ENCODE measurements at places on chromosomes 4 and X.

DNA sequence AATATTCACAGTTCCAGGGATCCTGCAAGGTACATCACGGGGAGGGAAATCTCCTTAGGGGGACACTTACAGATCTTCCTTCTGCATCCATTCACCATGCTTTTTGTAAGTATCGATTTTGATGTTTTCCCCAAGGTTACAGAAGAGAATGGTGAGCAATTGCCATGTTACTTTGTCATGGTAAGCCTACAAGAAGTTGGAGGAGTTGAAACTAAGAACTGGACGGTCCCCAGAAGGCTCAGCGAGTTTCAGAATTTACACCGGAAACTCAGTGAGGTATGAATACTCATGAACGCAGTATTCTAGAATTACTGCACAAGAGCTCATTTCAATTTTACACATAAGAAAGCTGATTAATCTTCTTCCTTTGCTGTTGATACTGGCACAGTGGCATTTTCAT, 53.9 kb downstream of the LRP2BP start:
- H3K4me3 ChIP-seq, result no peak overlapping the region
- peaks cover 24% of the 10 kb centered on the region for H3K36me3 ChIP-seq
- H3K27ac ChIP-seq, result no peak overlapping the region
- peaks cover 36% of the 10 kb centered on the region for H3K4me1 ChIP-seq
- no peak for DNase-seq
- H3K27me3 ChIP-seq, result no peaks in the 10 kb centered on the region

- H3K36me3 ChIP-seq, result no peaks in the 10 kb centered on the region
- H3K4me1 ChIP-seq, result no peaks in the 10 kb centered on the region
- DNase-seq, result no peak
- H3K27me3 ChIP-seq, result no peaks in the 10 kb centered on the region
Measured at GRCh38 chrX:26334232-26334631, 118.3 kb downstream of the MAGEB5 start.

DNA sequence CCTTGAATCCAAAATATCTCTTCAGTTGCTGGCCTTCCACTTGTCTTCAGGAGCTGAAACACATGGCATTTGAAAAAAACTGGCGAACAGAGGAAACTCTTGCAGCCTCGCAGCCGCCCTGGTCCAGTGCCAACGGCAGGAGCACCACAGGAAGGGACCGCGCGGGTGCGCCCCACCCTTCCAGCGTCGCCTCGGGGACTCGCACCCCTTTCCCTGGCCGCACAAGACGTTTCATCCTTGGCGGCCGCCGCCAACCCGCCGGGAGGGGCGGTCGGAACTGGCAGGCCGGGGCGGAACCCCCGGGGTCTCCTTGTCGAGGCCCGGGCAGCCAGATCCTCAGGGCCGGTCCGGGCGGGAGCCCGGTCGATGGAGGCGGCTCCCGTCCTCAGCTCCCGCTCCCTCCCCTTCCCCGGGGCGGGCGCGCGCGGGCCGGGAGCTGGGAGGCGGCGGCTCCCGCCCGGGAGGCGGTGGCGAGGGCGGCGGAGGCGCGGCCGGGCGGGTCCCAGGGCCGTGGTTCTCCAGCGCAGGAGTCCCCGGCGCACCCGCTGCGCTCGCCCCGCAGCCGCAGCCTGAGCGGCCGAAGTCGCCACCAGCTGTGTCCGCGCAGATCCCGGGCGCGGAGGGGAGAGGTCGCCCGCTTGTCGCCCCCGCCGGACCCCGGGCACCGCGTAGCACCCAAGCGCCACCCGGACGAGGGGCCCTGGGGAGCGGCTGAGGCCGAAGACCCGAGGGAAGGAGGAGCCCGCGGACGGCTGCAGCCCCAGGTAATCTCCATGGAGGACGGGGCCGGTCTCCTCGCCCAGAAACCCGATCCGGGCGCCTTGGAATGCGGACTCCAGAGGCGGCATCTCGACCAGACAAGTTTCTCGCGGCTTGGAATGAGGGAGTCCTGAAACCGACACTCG, 886 bp upstream of the NDST3 start:
- H3K36me3 ChIP-seq, result no peaks in the 10 kb centered on the region
- H3K27me3 ChIP-seq, result peaks cover 47% of the 10 kb centered on the region
- no peak overlapping the region for H3K27ac ChIP-seq
- peak overlapping the region; percentile 60 for H3K4me3 ChIP-seq

DNA sequence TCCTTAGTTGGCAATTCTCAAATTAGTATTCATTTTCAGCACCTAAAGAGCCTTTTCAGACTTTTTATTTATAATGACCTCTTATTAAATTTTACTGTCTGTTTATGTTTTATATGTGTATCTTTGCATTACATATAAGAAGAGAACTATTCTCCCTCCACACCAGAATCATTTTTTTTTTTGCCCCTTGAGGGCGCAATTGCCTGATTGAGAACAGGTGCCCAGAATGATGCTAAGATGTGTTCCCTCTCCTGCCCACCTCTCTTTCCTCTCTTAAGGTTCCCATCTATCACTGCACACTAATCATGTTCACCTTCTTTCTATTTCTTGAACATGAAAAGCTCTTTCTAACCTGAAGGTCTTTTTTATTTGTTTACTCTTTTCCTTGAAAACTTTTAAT, 44.2 kb upstream of the ADAM29 start:
- DNase-seq, result no peak
- H3K36me3 ChIP-seq, result no peaks in the 10 kb centered on the region
- H3K27me3 ChIP-seq, result no peaks in the 10 kb centered on the region
- no peaks in the 10 kb centered on the region for H3K4me1 ChIP-seq
- no peak overlapping the region for H3K27ac ChIP-seq

DNA sequence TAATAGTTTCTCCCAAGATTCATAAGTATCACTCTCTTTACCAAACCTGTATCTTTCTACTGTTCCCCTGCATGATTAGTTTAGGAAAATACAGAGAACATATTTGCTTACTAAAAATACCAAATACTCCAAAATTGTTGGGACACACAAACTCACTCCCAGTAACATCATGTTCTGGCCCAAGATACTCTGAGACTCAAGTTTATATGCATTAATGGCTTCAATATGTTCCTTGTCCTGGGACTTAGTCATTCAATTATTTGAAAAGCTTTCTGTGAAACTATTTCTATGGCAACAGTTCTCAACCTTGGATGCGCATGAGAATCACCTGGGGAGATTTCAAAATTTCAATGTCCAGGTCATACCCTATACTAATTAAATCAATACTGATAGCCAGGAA, 138.9 kb upstream of the PTCHD1 start:
- H3K27me3 ChIP-seq, result no peaks in the 10 kb centered on the region
- H3K36me3 ChIP-seq, result no peaks in the 10 kb centered on the region
- no peak overlapping the region for H3K27ac ChIP-seq
- DNase-seq, result no peak
- H3K4me1 ChIP-seq, result no peaks in the 10 kb centered on the region

DNA sequence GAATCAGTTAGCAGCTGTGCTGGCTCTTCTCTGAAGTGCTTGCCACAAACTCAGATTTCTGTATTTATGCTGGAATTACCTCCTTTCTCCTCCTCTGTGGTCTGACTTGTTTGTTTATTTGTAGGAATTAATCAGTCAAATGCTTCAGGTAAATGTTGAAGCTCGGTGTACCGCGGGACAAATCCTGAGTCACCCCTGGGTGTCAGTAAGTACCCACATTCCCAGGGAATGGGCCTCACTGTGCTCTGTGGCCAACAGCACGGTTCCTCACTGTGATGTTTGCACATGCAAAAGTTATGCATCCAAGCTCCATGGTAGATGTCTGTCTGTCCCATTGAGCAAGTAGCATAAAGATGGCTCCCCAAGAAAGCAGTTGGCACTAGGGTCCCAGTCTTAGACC, 169.9 kb downstream of the DCLK2 start:
- no peaks in the 10 kb centered on the region for H3K4me1 ChIP-seq
- no peak overlapping the region for H3K4me3 ChIP-seq
- DNase-seq, result no peak
- H3K36me3 ChIP-seq, result no peaks in the 10 kb centered on the region
- H3K27ac ChIP-seq, result no peak overlapping the region

- no peak overlapping the region for H3K27ac ChIP-seq
- peaks cover 2% of the 10 kb centered on the region for H3K27me3 ChIP-seq
- no peaks in the 10 kb centered on the region for H3K36me3 ChIP-seq
- no peak overlapping the region for H3K4me3 ChIP-seq
- no peak for DNase-seq
- H3K4me1 ChIP-seq, result no peaks in the 10 kb centered on the region
Measured at GRCh38 chr4:78210694-78211410, 153.7 kb downstream of the FRAS1 start.

DNA sequence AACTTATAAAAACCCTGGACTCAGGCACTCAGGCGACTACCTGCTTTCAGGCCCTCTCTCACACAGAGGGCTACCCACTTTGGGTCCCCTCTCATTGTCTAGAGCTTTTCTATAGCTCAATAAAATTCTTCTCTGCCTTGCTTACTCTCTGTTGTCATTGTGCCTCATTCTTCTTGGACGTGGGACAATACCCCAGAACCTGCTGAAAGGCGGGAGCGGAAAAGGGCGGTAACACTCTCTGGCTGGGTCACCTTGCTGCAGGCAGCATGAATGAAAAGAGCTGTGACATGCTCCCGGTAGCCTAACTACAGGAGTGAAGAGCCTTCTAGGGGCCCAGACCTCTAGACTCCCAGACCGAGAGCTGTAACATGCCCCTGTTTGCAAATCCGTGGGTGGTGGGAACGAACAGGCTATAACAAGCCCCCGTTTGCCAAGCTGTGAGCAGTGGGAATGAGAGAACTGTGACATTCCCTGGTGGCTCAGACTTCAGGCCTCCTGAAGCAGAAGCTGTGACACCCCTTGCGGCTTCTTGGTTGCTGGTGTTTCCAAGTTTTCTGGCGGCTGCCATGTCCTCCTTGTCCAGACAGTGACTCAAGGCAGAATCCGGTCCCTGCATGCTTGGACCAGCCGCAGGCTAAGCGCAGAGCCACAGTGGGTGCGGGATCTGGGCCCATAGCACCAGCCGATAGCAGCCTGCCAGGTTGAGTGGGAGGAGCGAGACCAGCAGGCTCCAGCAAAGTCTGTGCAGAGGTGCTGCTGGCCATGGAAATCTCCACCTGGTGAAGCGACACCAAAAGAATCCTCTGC, 684.6 kb downstream of the ARAP2 start:
- no peaks in the 10 kb centered on the region for H3K36me3 ChIP-seq
- no peak overlapping the region for H3K27ac ChIP-seq
- DNase-seq, result no peak
- no peaks in the 10 kb centered on the region for H3K27me3 ChIP-seq
- no peaks in the 10 kb centered on the region for H3K4me1 ChIP-seq

DNA sequence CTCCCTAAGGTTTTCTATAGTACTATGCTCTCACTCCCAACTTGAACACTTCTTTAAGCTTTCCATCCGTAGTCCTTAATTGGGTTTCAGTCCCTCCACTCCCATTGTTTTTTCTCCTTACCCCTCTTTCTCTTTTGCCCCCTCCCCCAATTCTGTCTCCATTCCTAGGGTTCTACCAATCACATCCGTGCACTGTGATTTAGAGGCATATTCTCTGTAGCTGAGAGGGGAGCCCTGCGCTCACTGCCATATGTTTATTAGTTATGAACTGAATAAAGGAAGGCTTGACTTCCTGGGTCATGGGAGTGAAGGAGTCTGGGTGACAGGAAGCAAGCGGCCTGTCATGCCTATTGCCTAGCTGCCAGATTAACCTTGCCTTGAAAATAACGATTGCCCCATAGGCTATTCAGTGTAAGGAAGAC, 471 bp downstream of the MCTS1 start:
- DNase-seq, result peak; percentile 6
- H3K27me3 ChIP-seq, result peaks cover 3% of the 10 kb centered on the region
- peak overlapping the region; percentile 99 for H3K27ac ChIP-seq
- H3K4me1 ChIP-seq, result peaks cover 3% of the 10 kb centered on the region

GRCh38 chr4:168880811-168881595, 129.1 kb downstream of the CBR4 start:
- peaks cover 17% of the 10 kb centered on the region for H3K4me1 ChIP-seq
- no peak overlapping the region for H3K4me3 ChIP-seq
- no peak overlapping the region for H3K27ac ChIP-seq
- H3K36me3 ChIP-seq, result peaks cover 12% of the 10 kb centered on the region
- DNase-seq, result no peak
- H3K27me3 ChIP-seq, result peaks cover 33% of the 10 kb centered on the region

DNA sequence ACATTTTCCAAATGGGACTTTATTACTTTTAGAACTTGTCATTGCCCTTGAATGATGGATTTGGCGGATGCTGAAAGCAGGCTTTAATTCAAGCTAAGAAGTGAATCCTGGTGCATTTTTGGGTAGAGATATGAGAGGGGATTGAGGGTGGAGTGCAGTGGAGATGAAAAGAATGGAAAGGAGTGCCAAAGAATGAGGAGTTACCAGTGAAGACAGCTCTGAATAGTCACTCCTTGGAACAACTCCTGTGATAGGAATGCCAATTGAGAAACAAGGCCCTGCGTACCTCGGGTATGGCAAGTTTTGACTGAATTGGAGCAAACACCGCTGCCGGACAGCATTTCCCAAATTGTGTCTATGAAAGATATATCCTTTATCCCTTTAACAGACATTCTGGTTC, 36.5 kb upstream of the ETNPPL start:
- H3K36me3 ChIP-seq, result no peaks in the 10 kb centered on the region
- no peak overlapping the region for H3K4me3 ChIP-seq
- H3K27me3 ChIP-seq, result peaks cover 5% of the 10 kb centered on the region
- H3K27ac ChIP-seq, result no peak overlapping the region
- no peak for DNase-seq

DNA sequence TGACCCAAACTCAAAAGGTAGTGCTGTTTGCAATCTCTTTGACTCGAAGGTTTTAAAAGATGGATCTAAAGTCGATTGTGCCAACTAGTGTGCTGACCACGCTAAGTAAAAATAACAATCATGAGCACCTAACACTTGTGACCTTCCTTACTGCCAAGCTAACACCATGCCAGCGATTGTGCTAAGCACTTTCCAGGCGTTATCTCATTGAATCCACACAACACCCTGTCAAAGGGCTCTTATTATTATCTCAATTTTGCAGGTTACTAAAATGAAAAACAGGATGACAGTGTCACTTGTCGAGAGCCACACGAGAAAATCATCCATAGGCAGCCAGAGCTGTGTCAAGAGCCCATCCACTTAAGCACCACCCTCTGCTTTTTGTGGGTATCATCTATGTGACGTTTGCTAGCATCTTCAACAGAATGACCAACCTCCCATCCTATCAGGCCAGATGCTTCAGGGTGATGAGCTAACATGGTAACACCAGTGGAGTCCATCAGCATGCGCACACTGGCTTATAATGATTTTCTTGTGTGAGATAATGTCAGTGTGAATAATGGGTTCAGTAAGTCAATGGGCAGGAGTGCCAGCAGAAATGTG, 893 bp upstream of the GAB3 start:
- H3K27ac ChIP-seq, result peak overlapping the region; percentile 78
- no peaks in the 10 kb centered on the region for H3K27me3 ChIP-seq
- H3K4me3 ChIP-seq, result peak overlapping the region; percentile 76
- DNase-seq, result no peak
- H3K4me1 ChIP-seq, result peaks cover 23% of the 10 kb centered on the region
- H3K36me3 ChIP-seq, result no peaks in the 10 kb centered on the region

- peaks cover 2% of the 10 kb centered on the region for H3K27me3 ChIP-seq
- H3K4me1 ChIP-seq, result no peaks in the 10 kb centered on the region
- no peak overlapping the region for H3K4me3 ChIP-seq
Measured at GRCh38 chrX:48165241-48165640, 31.4 kb downstream of the SSX5 start.

DNA sequence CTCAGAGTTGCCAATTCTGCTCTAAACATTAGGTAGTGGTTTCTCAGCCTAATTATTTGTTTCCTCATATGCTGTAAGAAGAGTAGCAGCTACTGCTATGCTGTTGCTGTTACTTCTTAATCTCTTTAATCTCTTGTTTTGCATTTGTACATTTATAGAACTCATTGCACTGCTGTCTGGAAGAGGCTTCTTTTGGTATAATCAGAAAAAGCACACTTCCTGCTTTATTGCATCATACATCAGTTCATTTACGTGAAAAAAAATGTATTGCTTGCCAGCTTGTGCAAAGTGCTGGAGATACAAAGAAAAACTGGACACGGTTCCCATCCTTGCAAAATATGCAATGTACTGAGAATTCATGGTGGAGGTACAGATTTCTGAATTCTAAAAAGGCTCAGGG, 332.0 kb downstream of the GRXCR1 start:
- no peak for DNase-seq
- no peaks in the 10 kb centered on the region for H3K36me3 ChIP-seq
- H3K4me1 ChIP-seq, result no peaks in the 10 kb centered on the region
- H3K27me3 ChIP-seq, result no peaks in the 10 kb centered on the region
- no peak overlapping the region for H3K4me3 ChIP-seq

All from T-helper 2 cell treated with Interferon-gamma antibody and Interleukin-4, amounts not matched to agents 5 μg/mL and 100 μg/mL, for 36 hours (primary cell).